ENCODE measurements at places on chromosomes 7 and 10. TPM values are rescaled to one million over a fixed set of nuclear protein-coding genes. Genes with fewer than 3 reads are reported as not detected.

DNA sequence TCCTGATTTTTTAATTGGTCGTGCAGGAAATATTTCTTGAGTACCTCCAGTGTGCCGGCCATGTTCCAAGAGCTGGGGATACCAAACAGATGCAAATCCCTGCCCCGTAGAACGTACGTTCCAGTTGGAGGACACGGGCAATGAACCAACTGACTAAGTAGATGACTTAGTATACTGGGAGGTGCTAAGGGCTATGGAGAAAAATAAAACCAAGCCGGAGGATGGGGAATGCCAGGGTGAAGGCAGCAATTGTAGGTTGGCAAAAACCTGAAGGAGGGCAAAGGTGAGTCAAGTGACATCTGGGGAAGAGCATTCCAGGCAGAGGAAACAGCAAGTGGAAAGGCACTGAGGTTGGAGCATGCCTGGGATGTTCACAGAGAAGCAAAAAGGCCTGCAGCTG, 6.8 kb upstream of the VSIR start:
- H3K27ac ChIP-seq: no peak overlapping the region
- H3K4me1 ChIP-seq: no peaks in the 10 kb centered on the region
- no peak overlapping the region for H3K4me3 ChIP-seq
- no peaks in the 10 kb centered on the region for H3K36me3 ChIP-seq
- no peaks in the 10 kb centered on the region for H3K27me3 ChIP-seq
- no peak for DNase-seq

DNA sequence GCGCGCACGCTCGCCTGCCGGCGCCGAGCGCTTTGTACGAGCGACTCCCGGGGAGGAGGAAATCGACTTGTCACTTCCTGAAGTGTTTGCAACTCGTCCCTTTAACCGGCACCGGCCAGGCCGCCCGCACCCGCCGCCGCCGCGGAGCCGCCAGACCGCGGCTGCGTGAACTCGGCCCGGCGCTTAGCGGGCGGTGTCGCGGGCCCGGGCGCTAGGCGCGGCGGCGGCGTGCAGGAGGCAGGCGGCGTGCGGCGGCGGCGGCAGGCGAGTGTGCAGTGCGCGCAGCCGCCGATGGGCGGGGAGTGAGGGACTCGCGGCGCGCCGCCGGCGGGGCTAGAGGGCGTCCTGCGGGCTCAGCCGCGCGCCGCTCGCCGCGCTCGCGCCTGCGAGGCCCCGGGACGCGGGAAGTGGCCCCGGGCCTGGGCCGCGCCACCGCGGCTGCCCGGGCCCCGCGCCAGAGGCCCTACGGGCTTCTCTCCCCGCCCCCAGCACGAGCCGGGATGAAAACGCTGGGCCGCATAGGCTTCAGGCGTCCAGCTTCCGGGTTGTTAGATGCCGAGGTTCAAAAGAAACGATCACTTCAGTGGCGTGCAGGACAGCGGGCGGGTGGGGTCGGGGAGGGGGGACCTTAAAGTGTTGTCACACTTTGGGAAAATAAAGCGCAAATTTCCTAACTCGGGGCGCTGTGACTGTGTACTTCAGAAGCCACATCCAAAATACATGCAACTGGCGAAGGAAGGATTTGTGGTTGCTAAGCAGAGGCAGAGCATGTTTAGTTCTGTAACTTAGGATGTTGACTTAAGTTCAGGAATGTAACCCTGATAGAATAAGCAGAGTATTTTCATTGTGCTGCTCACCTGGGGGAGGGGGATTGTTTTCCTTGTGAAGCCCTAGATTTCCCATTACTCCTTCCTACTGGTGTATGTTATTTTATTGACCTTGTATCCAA, at the start of gene FAM53B:
TSS of gene FAM53B (minus strand) at position 277 of the 949 bp plus-strand sequence. CDS start 37,665 bp downstream, outside the sequence.
- H3K4me1 ChIP-seq: peaks cover 30% of the 10 kb centered on the region
- no peaks in the 10 kb centered on the region for H3K27me3 ChIP-seq
- H3K27ac ChIP-seq: peak within 1 kb of the TSS; percentile 83
- peak within 1 kb of the TSS; percentile 65 for H3K4me3 ChIP-seq
- H3K36me3 ChIP-seq: no peaks in the 10 kb centered on the region

DNA sequence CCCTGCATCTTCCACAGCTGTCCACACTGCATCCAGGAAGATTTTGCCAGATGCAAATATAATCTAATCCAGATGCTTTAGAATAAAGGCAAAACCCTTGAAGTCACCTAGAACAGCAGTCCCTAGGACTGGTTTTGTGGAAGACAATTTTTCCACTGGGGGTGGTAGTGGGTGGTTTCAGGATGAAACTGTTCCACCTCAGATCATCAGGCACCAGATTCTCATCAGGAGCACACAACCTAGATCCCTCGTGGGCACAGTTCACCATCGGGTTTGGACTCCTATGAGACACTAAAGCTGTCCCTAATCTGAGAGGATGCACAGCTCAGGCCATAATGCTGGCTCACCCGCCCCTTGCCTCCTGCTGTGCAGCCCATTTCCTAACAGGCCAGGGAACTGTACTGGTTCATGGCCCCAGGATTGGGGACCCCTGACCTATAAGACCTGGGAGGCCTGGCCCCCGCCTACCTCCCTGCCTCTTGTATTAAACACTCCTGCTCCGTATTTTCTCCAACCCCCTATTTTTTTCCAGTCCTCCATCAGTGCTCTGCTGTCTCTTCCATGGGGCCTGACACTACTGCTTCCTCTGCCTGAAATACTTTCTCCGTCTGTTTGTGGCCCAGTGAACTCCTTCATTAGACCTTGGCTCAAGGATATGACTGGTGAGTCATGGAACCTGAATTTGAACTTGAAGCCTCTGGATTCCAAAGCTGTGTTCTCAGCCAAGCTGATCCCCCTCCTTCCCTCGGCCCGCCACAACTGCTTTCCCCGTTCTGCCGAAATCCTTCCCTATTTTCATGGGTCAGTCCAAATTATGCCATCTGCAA, 79.9 kb upstream of the RHEB start:
- DNase-seq: no peak
- H3K4me1 ChIP-seq: no peaks in the 10 kb centered on the region
- H3K36me3 ChIP-seq: no peaks in the 10 kb centered on the region
- no peaks in the 10 kb centered on the region for H3K27me3 ChIP-seq
- no peak overlapping the region for H3K27ac ChIP-seq
- H3K4me3 ChIP-seq: no peak overlapping the region

GRCh38 chr10:124641282-124642087, 102.7 kb downstream of the FAM53B start:
- peaks cover 4% of the 10 kb centered on the region for H3K4me1 ChIP-seq
- H3K4me3 ChIP-seq: no peak overlapping the region

Gene SPDYE6
- total RNA-seq: not detected
